ENCODE measurements at places on chromosomes 1 and 21.

DNA sequence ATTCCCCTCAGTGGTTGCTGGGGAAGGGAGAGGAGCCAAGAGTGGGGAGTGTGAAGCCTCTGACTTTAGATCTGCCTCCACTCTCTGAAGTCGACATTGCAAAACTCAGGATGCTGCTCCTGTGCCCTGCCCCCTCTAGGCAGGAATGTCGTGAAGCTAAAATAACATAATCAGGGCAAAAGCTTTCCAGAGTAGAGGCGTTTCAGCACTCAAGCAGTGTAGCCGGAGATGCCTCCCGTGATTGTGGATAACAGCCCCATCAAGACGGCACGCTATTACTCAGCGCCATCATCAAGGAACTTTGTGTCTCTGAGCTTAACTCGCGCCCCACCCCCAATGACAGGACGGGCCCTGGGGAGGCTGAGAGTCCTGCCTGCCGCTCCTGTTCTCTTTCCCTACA is 60.0 kb downstream of the FBXO2 start:
- no peak for DNase-seq

DNA sequence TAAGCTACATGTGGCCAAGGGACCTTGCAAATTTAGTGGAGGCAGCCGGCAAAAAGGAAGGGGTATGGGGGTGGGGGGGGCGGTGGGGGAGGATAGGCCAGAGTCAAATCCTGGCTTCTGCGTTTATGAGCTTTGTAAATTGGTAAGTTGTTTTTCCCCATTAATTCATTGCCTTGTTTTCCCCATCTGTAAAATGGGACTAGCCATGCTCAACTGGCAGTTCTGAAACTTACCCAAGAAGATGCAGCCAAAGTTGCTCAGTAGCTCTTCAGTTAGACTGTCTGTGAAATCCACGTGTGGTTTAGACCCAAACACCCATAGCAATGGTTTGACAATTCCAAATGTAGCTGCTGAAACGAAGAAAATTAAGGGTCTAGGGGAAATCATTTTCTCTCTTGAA is 52.3 kb upstream of the FAM89A start:
- DNase-seq: no peak

DNA sequence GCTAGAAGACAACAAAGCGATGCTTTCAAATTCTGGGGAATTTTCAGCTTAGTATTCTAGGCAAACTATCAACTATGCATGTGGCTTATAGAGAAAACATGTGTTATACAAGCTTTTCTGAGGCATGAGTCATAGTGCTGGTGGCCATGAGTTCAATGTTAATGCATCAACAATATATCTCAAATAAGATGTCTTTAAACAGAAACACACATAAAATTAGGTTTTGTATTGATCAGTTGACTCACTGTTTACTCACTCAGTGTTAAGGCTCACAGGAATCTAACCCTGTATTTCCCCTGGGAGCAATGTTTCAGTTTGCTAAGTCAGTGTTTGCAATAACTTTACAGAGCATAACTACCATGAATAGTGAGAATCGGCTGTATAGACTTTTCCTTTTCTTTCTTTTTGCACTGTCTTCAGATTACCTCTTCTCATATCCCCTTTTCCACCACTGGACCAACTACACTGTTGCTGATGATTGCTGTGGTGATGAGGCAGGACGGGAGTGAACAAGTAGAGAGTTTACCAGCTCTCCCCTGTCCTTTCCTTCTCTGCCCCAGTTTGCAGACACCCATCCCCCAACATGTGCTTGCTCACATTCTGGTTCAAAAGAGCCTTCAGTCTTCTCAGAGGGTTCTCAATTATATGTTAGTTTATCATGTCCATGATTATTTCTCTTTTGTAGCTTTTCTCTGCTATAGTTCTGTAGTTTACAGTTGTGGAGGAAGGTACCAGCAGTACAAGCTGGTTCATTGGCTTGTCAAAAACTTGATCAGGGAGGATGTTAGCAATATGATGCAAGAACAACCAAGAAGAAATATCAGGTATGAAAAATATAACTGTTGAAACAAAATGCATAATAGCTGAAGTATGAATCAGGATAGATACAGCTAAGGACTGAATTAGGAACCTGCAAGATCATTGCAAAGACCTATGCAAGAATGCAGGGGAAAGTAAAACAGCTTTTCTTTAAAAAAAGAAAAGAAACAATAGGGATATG is 23.9 kb downstream of the CD2 start:
- no peak for DNase-seq

- DNase-seq: no peak
These were observed at the start of gene SLAMF9 for GRCh38 chr1:159953536-159954515. SLAMF9 (minus strand) TSS chr1:159954237; CDS start chr1:159954137, 100 bp downstream.

GRCh38 chr1:175419684-175420517 is 227.3 kb upstream of the KIAA0040 start:
- no peak for DNase-seq

- peak; percentile 79 for DNase-seq
These were observed 10.2 kb upstream of the TNFRSF14 start for GRCh38 chr1:2545754-2546514.

GRCh38 chr1:22829309-22829989 is 118.8 kb downstream of the EPHB2 start:
- DNase-seq: no peak

- no peak for DNase-seq
These were observed 42.5 kb downstream of the NEK2 start for GRCh38 chr1:211632808-211633523.

DNA sequence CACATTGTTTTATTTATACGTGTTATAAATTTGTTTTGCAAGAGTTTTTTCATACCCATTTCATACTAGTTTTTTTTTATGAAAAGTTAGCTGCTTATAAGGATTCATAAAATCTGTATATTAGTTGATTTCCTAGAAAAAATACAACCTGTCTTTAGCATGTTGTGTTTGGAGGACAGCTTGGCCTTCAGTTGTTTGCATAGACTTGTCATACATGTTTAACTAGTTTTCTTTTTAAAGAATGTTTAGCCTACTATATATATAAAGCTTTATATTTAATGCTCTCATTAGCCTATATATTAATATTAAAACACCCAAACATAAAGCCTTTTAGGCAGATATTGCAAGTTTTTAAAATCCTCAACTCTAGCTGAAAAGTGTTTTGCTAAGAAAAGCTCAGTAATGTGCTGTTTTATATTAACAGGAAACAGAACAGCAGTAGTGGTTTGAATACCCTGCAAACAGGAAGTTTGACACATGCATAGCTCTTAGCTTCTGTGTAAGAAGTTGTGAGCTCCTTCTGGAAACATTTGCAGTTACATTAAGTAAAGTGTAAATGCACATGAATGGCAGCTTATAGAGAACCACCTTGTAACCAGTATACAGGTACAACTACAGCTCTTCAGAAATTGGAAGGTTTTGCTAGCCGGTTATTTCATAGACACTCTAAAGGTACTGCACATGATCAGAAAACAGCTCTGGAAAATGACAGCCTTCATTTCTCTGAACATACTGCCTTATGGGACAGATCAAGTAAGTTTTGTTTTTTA is at the start of gene PRKACB:
TSS of gene PRKACB (plus strand) at position 476 of the 770 bp plus-strand sequence. CDS start at position 567, 91 bp downstream.
- peak; percentile 18 for DNase-seq

DNA sequence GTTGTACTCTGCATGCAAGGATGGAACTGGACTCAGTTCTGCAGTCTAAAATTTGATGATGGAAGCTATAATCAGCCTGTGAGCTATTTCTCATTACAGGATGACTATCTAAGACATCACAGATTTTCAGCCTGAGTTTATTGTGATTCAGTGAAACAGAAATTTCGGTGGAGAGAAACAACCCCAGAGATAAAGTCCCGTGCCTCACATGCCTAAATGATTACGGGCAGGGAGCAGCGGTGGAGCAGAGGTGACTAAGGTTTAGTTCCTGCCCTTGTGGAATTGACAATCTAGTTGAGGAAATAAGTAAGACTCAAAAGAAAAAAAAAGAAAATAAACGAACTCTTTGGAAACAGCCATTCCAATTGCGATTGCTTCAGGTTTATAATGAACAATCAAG is 96.9 kb downstream of the GRIK3 start:
- no peak for DNase-seq
